NCI-H1436 treated with DMSO at 0.1 percent for 48 hours (cell line): ENCODE measurements at places on chromosomes 3 and 15.

DNA sequence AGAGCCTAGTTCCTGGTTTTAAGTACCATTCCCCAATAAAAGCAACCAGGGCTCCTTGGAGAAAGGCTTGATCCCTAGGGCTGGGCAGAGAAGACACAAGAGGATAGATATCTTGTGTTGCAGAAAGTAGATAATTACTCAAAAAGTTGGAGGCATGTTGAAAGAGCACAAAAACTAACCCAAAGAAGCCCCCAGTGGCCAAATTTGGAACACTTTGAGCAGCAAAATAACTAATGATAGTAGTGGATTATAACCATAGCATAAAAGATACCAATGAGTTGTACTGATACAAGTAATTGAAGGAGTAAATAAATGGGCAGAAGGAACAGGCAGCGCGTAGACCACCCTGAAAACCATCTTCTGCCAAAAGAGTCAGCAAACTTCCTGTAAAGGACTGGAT lies 12.0 kb downstream of the EXOSC7 start:
- DNase-seq, result no peak

DNA sequence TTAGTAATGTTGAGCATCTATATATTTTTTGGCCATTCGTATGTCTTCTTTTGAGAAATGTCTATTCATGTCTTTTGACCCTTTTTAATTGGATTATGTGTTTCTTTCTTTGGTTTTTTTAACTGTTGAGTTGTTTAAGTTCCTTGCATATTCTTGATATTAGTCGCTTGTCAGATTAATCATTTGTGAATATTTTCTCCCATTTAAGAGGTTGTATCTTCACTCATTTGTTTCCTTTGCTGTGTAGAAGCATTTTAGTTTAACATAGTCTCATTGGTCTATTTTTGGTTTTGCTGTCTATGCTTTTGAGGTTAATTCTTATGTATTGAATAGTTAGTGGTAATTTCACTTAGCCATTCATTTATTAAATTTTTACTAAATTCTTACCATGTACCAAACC lies 283.8 kb downstream of the ZPLD1 start:
- DNase-seq, result no peak

DNA sequence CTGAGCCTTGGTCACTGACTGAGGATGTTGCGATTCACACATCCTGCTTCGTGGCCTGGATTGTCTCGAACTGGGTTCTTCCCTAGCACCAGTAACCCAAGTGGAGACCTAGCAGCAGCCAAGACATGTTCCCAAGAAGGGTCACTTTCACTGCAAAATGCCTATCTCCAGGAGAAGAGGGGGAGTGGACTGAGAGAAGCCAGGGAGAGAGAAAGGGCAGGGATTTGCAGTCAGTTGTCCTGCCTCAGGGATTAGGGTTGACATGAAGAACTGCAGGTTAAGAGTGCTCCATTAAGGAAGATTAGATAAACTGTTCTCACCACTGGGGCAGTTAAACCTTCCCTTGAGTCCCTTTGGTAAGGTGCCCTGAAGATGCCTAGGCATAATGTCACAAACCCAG lies 5.7 kb upstream of the CD276 start:
- no peak for DNase-seq

- DNase-seq, result no peak
Observed at GRCh38 chr3:43693594-43693993, 2.9 kb downstream of the ABHD5 start.

DNA sequence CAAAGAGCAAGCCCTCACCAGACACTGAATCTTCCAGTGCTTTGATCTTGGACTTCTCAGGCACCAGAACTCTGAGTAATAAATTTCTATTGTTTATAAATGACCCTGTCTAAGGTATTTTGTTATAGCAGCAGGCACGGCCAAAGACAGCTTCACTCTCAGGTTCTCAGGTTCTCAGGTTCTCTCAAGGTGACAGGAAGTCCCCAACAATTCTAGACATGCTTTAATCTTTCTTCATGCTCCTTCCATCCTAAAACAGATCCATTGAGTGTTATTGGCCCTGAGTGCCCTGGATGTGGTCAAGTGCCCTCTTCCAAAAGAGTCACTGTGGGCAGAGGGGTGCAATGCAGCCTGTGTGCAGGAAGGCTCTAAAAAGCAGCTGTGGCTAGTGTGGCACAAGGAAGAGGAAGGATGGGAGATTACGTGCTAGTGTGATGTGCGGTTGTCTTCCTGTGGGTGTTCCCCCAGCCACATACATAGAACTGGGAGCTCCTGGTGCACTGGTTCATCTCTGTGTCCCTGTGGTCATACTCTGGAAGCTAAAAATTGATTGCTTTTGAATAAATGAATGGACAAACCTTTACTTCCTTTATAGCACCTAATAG lies 11.0 kb upstream of the RAB7A start:
- DNase-seq, result no peak

DNA sequence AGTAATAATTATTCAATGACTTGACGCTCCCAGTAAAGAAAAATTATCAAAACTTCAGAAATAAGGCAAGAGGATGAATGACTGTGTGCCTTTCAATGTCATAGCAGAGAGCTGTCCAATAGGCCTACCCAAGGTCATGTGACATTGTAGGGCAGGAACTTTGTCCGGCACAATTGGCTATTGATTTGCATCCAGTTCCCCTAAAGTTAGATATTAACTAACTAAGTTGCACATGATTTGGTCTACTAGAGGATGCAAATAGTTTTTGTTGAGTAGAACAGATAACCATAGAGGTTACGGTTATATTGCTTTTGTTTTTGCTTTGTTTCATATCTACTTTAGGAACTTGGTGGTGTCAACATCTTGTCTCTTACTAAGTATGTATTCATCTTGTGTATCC lies 127.9 kb upstream of the PFN2 start:
- no peak for DNase-seq

GRCh38 chr3:133884887-133885711 lies 10.6 kb downstream of the RAB6B start:
- DNase-seq, result no peak

GRCh38 chr3:68007621-68008226 lies 353.3 kb upstream of the SUCLG2 start:
- no peak for DNase-seq

DNA sequence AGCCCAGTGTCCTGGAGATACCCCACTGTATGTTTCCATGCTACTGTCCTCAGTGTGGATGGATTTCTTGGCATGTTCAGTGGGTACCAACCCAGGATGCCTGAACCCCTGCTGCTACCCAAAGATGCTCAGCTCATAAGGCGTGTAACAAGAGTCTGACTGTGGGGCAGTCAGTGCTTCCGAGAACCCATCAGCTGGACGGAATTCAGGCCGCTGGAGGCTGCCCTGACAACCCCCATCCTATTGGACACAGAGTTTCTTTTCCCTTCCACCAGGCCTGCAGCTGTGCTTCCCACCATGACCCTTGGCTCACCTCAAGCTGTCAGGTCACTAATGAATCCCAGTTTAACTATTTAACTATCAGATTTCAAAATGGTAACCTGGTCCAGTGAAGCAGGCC lies 224.1 kb upstream of the FEZF2 start:
- DNase-seq, result no peak

DNA sequence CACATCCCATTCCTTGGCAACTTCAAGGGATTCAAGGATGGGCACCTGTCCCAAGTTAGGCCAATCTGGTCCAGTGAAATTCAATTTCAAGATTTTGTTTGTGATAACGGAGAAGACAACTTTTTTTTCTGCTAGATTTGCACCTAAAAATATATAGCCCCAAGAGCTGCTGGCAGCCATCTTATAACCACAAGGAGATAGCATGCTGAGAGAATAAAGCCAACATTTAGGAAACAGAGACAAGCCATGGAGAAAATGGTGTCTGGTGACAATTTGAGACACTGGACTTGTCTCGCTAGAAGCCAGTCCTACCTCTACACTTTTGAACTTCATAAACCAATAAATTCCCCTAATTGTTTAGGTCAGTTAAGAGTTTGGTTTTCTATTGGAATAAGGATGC lies 5.4 kb downstream of the PARL start:
- DNase-seq, result no peak

DNA sequence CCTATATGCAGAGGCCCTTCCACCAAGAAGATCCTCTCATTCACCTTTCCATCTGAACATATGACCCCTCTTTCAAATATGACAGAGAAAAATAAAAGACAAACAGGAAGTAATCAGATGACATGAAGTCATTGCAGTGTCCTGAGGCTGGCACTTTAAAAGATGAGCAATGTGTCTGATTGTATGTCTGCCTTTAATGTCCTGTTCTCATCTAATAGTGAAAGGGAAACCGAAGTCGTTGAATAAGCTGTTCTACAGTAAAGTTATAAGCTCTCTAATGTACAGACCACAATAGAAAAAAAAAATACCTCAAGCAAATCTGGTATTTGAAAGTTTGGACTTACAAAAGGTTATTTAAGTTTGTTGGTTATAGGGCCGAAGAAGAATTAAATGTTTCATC lies 243.0 kb downstream of the CLSTN2 start:
- DNase-seq, result no peak

DNA sequence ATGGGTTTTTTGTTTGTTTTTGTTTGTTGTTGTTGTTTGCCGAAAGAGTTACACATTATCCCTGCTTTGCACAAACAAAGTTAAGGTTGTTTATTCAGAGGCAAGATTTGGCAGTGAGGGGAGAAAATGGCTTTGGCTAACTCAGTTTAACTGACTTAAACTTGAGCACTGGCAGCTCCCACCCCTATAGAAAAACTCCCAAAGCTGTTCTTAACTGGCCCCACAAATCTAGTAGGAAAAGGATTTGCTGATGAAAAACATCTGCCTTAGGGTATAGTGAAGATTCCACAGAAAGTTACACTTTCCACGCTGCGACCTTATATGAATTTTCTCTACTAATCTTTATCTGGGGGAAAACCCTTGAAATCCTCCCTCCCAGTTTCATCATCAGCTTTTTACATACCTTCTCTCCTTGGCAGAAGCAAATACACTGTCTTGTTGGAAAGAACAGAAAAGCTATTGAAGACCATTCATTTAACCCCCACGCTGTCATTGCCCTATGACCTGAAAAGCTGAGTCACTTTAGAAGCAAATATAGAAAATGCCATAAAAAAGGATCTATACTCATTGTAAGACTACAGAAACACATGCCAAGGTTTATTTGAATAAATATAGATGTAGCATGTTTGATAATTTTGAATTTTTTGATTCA lies 551.7 kb downstream of the NR2F2 start:
- DNase-seq, result no peak

DNA sequence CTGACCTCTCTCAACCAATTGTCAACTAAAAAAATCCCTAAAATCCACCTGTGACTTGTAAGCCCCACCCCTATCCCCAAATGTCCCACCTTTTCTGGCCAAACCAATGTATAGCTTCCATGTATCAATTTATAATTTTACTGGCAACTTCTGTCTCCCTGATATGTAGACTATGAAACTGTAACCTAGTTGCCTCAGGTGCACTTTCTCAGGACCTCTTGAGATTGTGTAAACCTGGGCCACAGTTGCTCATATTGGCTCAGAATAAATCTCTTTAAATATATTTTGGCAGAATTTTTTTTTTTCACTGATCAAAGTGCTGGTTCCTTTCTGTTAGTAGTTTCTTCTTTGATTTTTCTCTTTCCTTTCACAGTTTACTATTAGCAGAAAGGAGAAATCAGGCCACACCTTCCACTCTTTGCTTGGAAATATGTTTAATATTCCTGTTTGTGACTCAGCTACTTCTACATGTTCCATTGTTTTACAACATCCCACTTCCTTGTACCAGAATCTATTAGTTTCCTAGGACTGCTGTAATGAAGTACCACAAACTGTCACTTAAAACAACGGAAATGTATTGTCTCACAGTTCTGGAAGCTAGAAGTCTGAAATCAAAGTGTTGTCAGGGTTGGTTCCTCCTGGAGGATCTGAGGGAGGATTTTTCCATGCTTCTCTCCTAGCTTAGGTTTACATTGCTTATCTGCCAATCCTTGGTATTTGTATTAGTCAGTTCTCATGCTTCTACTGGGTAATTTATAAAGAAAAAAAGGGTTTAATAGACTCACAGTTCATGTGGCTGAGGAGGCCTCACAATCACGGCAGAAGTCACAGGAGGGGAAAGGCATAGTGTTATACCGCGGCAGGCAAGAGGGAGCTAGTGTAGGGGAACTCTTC lies 801.2 kb upstream of the ARPP21 start:
- DNase-seq, result no peak

- no peak for DNase-seq
Observed at GRCh38 chr3:61686228-61686648, 124.9 kb downstream of the PTPRG start.

GRCh38 chr3:35969406-35969805 lies 330.1 kb downstream of the ARPP21 start:
- no peak for DNase-seq

DNA sequence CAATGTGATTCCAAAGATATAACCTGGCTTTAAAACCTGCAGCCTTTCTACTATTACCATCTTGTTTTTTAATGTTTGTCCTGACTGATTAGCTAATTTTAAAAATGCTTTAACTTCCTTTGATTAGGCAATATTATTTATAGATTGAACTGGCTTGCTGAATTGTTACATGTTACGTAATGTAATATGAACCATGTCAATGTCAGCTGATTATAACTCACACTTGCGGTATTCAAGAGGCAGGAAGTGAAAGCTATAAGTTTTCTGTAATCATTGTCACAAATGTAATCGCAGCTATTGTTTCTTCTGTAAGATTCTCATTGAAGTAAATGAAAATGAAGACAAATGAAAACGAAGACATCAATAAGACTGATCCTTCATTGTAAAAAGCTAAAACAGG lies 146.8 kb downstream of the ROBO2 start:
- DNase-seq, result no peak

GRCh38 chr15:66877477-66878271 lies 175.6 kb downstream of the SMAD6 start:
- no peak for DNase-seq

- no peak for DNase-seq
Observed at GRCh38 chr3:112059497-112059896, 25.0 kb downstream of the TMPRSS7 start.

DNA sequence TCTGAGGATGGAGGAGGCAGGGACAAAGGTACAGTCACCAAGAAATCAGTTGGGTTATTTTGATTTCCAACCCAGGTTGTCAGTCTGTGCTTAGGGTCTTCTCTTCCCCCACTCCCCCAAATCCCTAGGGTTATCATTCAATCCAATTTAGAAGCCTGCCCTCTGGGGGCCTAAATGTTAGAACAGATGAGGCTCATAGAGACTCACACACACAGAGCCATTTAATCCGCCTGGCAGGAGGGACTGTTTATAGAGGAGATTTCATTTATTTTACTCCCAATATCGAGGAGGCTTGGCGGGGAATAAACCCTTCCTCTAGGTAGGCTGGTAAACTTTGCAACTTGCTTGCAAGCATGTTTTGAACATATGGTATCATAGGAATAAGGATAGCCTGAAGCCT lies 52.8 kb downstream of the RHCG start:
- no peak for DNase-seq

GRCh38 chr15:98787194-98787593 lies 138.9 kb downstream of the IGF1R start:
- no peak for DNase-seq
